ENCODE measurements at places on chromosomes 16 and 17. TPM values are rescaled to one million over a fixed set of nuclear protein-coding genes. Genes with fewer than 3 reads are reported as not detected.

DNA sequence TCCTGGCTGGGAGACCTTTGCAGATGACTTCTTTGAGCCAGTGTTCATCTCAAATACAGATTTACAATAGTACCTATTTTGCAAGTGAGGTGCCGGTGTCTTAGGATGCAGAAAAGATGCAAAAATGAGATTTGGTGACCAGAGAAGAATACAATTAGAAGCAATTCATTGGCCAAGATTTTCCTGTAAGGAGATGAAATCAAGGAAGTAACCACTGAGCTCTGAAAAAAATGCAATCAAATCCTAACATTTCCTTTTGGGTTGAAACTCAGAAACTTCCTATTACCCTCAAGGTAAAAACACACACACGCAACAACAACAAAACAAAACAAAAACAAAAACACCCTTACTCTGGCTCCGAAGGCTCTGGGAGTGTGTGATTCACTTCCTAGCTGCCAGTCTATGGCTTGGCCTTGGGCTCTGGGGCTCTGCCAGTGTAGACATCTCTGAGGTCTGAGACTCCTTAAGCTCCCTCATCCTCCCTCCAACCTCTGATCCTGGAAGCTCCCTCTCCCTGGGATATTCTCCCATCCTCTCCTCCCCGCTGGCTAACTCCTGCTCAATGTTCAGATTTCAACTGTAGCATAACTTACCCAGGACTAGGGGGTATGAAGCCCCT is 16.8 kb upstream of the MT4 start:
- DNase-seq: no peak

DNA sequence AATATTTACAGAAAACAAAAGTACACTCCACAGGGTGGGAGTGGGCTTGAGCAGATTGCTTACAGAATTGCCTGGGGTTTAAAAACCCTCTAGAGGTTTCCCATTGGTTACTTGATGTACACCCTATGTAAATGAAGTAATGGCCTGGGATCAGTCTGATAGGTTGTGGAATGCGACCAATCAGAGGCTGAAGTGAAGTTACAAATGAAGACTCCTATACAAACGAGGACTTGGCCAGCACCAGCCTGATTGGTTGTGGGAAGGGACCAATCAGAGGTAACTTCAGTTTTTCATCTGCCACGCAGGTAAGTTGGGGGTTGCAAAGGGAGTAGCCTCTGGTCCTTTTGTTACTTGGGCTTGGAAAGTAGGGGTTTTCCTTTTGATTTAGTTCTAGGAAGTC is 8.8 kb downstream of the EEF2K start:
- no peak for DNase-seq

GRCh38 chr16:64541621-64542020 is 580.2 kb downstream of the CDH11 start:
- DNase-seq: no peak

- DNase-seq: no peak
Observed at GRCh38 chr16:53545433-53545832, 42.4 kb upstream of the AKTIP start.

GRCh38 chr17:80031691-80032430 is 3.8 kb downstream of the TBC1D16 start:
- no peak for DNase-seq

DNA sequence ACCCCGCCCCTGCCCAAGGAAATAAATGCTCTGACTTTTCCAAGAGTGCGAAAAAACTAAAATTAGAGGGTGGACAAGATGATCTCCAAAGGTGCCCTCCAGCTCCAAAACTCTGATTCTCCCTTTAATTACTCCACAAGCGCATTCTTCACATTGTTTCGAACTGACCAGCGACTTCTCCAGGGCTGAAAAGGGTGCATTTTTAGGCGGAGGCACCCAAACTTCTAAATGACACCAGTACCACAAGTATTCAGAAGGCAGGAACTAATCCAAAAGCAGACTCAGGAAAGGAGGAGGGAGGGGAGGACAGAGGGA is 750 bp downstream of the ZFHX3 start:
- DNase-seq: no peak

The TPSD1 gene
- total RNA-seq: not detected

The ERN2 gene
- 0.45 TPM for total RNA-seq

The GSG1L gene
- total RNA-seq: 6.7 TPM

Measured in cerebellum (tissue), 4 donors.